ENCODE measurements at places on chromosomes 16 and 17. TPM values are rescaled to one million over a fixed set of nuclear protein-coding genes. Genes with fewer than 3 reads are reported as not detected.

GRCh38 chr16:83603723-83604570, 203.8 kb upstream of the HSBP1 start:
- no peaks in the 10 kb centered on the region for H3K27me3 ChIP-seq
- no peaks in the 10 kb centered on the region for H3K36me3 ChIP-seq
- no peak for DNase-seq
- no peaks in the 10 kb centered on the region for H3K4me1 ChIP-seq

Gene NPIPB6
- 4.6 TPM for total RNA-seq

- no peak overlapping the region for H3K27ac ChIP-seq
- H3K27me3 ChIP-seq = peaks cover 2% of the 10 kb centered on the region
- no peak for DNase-seq
- no peaks in the 10 kb centered on the region for H3K36me3 ChIP-seq
- H3K4me3 ChIP-seq = no peak overlapping the region
- no peaks in the 10 kb centered on the region for H3K4me1 ChIP-seq
Observed at GRCh38 chr17:41415833-41416335, 8.5 kb downstream of the KRT37 start.

Gene CHRNE
- 0.40 TPM for total RNA-seq

DNA sequence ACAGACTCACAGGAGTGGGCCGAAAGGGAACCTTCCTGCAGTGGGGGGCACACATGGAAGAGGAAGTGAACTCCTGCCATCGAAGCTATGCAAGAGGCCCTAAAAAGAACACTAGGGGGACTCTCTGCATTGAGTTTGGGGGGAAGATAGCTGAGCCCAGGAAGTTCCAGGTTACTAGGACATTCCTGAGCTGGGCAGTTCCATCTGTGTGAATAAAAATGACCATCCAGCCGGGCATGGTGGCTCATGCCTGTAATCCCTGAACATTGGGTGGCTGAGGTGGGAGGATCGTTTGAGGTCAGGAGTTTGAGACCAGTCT, 211.8 kb downstream of the ZNF423 start:
- H3K36me3 ChIP-seq = peaks cover 6% of the 10 kb centered on the region
- no peaks in the 10 kb centered on the region for H3K4me1 ChIP-seq
- DNase-seq = no peak
- H3K27ac ChIP-seq = no peak overlapping the region

DNA sequence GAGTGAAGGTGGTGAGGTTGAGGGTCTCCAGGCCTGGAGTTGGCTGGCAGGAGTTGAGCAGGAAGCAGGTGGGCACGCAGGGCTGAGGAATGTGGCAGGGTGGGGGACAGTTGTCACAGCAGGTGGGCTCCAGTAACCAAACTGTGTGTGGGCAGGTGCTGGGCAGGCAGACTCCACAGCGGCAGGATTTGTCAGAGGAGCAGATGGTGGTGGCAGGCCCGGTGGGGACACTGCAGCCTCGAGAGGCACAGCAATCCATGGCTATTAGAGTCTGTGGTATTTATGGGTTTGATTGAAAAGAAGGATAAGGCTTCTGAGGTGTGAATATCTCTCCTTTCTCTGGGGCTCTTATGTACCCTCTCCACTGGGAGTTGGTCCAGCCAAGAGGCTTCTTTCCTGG, at the start of gene KRTAP3-3:
TSS of gene KRTAP3-3 (minus strand) at position 326 of the 400 bp plus-strand sequence. CDS start at position 259, 67 bp downstream.
- no peaks in the 10 kb centered on the region for H3K4me1 ChIP-seq
- H3K36me3 ChIP-seq = no peaks in the 10 kb centered on the region
- DNase-seq = no peak
- H3K27ac ChIP-seq = no peak within 1 kb of the TSS
- H3K27me3 ChIP-seq = peaks cover 57% of the 10 kb centered on the region

- DNase-seq = no peak
- H3K27ac ChIP-seq = no peak overlapping the region
Observed at GRCh38 chr17:54013072-54013471, 190.3 kb downstream of the KIF2B start.

DNA sequence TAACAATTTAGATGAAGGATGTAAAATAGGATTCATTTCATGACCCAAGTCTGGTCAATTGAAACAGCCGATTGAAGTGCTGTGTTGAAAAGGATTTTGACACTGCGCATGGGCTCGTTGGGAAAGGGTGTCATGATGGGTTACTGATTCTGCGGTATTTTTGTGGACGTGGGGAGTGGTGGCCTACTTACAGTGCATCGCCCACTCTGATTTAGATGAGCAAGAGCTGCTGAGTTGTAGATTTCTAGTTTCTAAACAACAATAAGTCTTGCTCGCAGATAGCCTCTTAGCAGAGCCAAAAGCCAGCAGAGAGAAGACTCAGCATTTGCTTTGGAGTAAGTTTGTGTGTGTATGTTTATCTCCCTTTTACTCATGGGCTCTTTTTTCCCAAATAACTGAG, 731.0 kb downstream of the MAF start:
- no peak overlapping the region for H3K27ac ChIP-seq
- no peaks in the 10 kb centered on the region for H3K27me3 ChIP-seq
- DNase-seq = no peak
- no peak overlapping the region for H3K4me3 ChIP-seq
- H3K36me3 ChIP-seq = peaks cover 3% of the 10 kb centered on the region

DNA sequence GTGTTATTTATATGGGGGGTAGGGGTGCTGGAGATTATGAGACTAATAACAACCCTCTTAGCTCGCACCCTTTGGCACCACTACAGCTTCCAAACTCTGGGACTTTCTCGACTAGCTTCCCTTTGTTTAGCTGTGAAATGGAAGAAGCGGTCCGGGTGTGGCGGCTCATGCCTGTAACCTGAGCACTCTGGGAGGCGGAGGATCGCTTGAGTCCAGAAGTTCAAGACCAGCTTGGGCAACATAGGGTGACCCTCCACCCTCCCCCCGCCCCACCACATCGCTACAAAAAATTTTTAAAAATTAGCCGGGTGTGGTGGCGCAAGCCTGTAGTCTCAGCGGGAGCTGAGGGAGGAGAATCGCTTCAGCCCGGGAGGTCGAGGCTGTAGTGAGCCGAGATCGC, 814 bp upstream of the CDH3 start:
- H3K4me1 ChIP-seq = peaks cover 12% of the 10 kb centered on the region
- peaks cover 3% of the 10 kb centered on the region for H3K36me3 ChIP-seq
- H3K27me3 ChIP-seq = peaks cover 76% of the 10 kb centered on the region
- no peak overlapping the region for H3K4me3 ChIP-seq
- H3K27ac ChIP-seq = no peak overlapping the region

- DNase-seq = no peak
- H3K4me3 ChIP-seq = no peak overlapping the region
- H3K4me1 ChIP-seq = peaks cover 15% of the 10 kb centered on the region
- peaks cover 16% of the 10 kb centered on the region for H3K27me3 ChIP-seq
- no peaks in the 10 kb centered on the region for H3K36me3 ChIP-seq
Observed at GRCh38 chr17:33667671-33668070, 374.6 kb upstream of the ASIC2 start.

GRCh38 chr16:59013930-59014329, 279.8 kb upstream of the GOT2 start:
- no peak for DNase-seq
- H3K36me3 ChIP-seq = no peaks in the 10 kb centered on the region
- H3K4me1 ChIP-seq = no peaks in the 10 kb centered on the region
- H3K27ac ChIP-seq = no peak overlapping the region
- no peak overlapping the region for H3K4me3 ChIP-seq
- H3K27me3 ChIP-seq = no peaks in the 10 kb centered on the region

Gene RNF222
- total RNA-seq = 0.12 TPM

- no peak overlapping the region for H3K4me3 ChIP-seq
- no peak overlapping the region for H3K27ac ChIP-seq
- DNase-seq = no peak
Observed at GRCh38 chr17:29533976-29534375, 32.9 kb downstream of the ABHD15 start.

Gene RNF43
- total RNA-seq = 0.23 TPM

Gene WIPF2
- total RNA-seq = 26.1 TPM

Gene WFDC1
- not detected for total RNA-seq

DNA sequence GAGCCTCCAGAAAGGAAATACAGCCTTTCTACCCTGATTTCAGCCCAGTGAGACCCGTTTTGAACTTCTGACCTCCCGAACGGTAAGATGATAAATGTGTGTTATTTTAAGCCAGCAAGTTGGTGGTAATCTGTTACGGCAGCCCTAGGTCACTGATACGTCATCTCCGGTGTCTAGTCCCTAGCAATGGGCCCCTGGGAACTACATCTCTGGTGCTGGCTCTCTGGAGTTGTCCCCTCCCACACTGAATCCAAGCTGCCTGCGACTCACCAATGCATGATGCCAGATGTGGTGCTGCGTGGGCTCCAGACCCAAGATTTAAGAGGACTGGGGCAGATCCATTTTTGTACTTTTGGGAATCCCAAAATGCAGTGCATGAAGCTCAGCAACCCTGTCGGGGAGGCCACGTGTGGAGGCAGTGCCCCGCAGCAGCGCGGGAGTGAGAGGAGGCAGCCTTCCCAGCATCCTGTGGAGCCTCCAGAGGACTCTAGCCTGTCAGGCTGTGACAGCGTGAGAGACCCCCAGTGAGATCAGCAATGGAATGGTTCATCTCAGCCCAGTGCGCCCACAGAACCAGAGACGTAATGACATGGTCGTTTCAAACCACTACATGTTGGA, 43.6 kb upstream of the USP7 start:
- no peak overlapping the region for H3K27ac ChIP-seq
- no peaks in the 10 kb centered on the region for H3K36me3 ChIP-seq
- H3K4me1 ChIP-seq = peaks cover 6% of the 10 kb centered on the region
- DNase-seq = no peak

DNA sequence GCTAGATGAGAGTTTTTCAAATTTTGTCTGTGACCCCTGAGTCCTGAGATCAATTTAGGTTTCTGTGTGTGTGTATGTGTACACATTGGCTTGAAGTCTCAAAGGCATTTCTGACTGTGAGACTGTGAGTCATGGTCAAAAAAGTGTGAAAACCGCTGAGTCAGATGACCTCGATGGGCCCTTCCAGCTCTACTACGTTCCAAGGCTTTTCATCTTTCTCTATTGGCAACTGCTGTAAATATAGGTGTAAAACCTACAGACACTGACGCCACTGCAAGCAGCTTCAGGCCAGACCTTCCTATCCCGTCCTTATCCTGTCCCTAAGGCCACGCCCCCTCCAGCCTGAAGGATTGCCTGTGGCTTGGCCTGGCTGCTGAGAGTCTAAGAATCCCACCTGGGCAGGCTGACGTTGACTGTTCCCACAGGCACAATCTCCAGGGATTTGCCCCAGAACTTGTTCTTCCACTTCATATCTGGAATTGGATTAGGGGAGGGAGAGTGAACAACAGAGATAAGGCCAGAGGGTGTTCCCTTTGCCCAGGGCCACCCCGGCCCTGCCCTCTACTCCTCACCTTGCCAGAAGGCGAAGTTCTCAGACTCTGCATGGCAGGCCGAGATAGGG, 11.3 kb downstream of the OSBPL7 start:
- DNase-seq = peak; percentile 63
- H3K36me3 ChIP-seq = peaks cover 11% of the 10 kb centered on the region
- H3K4me1 ChIP-seq = peaks cover 14% of the 10 kb centered on the region

Gene GAST
- total RNA-seq = not detected

DNA sequence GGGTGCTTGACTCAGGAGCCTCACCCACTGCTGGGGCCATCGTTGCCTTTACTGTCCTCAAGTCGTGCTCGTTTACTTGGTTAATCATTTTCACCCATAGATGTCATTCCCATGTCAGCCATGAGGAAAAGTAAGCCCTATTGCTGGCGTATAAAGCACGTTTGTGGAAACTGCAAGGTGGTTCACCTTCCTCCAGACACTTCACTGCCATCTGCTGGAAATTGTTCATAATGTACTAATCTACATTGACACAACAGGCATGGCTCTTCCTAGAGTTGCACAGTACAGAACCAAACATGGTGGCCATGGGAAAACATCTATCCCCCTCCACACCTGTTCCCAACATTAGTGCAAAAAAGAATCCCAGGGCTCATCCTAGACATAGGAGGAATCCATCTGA, 116.6 kb downstream of the ZNF18 start:
- H3K4me3 ChIP-seq = no peak overlapping the region
- no peaks in the 10 kb centered on the region for H3K4me1 ChIP-seq
- H3K36me3 ChIP-seq = no peaks in the 10 kb centered on the region
- no peak for DNase-seq

Gene CCDC102A
- 20.2 TPM for total RNA-seq

Gene FOXL1
- total RNA-seq = not detected

Gene TTLL6
- not detected for total RNA-seq

Gene CTU2
- 31.1 TPM for total RNA-seq

- no peaks in the 10 kb centered on the region for H3K4me1 ChIP-seq
- no peaks in the 10 kb centered on the region for H3K36me3 ChIP-seq
- no peak overlapping the region for H3K4me3 ChIP-seq
- no peak overlapping the region for H3K27ac ChIP-seq
- DNase-seq = no peak
Observed at GRCh38 chr17:64230791-64231408, 32.2 kb downstream of the TEX2 start.

Gene NAGPA
- 12.1 TPM for total RNA-seq

DNA sequence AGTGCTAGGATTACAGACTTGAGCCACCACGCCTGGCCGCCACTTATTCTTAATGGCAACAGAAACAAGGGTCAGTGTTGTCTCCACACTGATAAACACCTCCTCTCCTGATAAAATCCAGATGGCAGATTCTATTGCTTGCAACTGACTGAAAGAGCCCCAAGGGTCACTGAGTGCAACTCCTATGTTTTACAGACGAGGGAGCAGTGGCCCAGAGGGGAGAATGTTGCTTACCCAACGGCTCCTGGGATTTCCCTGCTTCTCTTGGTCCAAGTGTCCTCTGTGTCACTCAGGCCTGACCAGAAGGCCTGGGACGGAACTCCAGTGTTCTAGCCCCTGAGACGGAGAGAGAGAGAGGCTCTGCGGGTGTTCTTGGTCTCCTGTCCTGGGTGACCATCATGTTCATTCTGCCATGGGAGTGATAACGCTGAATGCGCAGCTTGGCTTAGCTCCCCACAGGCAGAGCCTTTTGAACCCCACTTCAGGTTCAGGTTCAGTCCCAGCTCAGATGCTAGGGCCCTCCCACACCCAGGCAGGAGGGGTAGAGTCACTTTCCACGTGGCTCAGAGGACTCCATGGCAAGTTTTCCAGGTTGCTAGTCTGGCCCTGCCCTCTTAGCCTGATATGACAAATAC, 77.3 kb upstream of the NLRP1 start:
- no peaks in the 10 kb centered on the region for H3K36me3 ChIP-seq
- H3K27me3 ChIP-seq = peaks cover 1% of the 10 kb centered on the region
- no peak overlapping the region for H3K27ac ChIP-seq
- H3K4me3 ChIP-seq = no peak overlapping the region
- DNase-seq = no peak

DNA sequence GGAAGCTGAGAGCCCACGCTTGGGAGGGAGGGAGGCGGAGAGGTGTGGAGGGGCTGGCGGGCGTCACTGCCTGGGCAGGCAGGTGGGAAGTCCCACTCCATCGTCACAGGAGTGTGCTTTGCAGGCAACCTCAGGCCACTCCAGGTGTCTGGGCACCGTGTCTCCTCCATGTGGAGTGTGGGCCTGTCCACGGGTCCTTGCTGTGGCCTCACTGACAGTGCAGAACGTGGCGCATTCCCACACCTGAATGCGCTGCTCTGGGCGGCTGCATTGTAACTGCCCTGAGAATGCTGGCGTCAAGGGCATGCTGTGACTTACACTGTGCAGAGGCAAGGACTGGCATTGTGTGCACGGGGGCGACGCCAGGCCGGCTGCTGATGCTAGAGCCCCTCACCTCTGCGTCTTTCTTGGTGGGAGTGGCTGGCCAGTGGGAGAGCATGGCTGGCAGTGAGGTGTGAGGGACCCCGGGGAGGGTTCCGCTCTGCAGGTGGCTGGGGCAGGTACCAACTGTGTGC, 66.4 kb downstream of the BANP start:
- no peaks in the 10 kb centered on the region for H3K27me3 ChIP-seq
- DNase-seq = no peak
- no peak overlapping the region for H3K4me3 ChIP-seq
- no peak overlapping the region for H3K27ac ChIP-seq
- H3K4me1 ChIP-seq = no peaks in the 10 kb centered on the region

Gene KLHL10
- not detected for total RNA-seq
